ENCODE measurements at places on chromosomes 5 and 9.

DNA sequence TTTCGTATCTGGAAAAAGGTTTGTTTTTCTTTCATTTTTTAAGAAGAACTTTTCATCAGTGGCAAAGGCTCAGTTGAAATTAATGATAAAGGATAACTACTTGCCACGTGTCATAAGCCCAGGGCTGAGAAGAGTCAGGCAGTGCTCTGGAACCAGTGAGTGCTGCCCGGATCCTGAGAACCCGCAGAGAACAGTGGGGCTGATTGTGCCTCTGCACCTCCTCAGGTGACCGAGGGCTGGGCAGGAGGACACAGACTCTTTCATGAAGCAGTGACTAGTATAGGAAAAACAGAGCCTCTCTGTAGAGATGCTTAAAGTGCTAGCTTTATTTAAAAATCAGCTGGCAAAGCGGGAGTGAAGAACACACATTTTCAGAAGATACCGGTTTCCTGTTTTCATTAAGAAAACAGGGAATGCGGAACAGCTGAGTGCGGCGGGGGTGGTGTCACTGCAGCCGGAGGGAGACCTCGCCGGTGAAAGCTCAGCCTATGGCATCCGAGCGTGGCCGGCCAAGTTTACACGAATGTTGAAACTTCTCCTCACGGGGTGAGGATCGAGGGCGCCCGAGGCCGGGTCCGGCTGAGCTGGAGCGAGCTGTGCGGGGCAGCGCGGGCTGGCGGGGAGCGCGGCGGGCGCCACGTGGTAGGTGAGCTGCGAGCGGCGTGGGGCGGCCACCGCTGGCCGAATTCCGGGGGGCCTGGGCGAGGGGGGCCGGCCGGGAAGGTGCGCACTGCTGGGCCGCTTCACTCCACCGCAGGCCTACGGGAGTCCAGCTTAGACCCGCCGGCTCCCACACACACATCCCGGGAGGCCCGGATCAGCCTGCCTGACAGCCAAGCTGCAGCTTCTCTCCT is 134.7 kb upstream of the DMRT1 start:
- peak; percentile 27 for DNase-seq

GRCh38 chr5:23994581-23995370 is 487.4 kb downstream of the PRDM9 start:
- no peak for DNase-seq

- DNase-seq = no peak
Observed at GRCh38 chr5:51632793-51633192, 249.5 kb downstream of the ISL1 start.

DNA sequence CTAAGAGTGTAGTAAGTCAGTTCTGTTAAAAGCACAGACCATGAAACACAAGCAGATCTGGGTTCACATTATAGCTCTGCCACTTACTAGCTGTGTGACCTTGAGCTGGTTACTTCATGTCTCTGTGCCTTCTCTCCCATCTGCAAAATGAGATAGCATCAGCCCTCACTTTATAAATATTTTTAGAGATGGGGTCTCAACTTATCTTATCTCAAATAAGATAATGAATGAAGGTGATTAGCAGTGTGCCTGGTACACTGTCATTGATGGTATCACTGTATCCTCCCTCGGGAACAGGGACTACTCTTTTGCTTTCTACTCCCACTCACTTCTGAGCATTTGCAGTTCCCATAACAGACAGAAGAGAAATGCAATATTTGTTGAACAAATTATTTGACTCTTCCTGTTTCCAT is 52.4 kb downstream of the GALNT10 start:
- no peak for DNase-seq

DNA sequence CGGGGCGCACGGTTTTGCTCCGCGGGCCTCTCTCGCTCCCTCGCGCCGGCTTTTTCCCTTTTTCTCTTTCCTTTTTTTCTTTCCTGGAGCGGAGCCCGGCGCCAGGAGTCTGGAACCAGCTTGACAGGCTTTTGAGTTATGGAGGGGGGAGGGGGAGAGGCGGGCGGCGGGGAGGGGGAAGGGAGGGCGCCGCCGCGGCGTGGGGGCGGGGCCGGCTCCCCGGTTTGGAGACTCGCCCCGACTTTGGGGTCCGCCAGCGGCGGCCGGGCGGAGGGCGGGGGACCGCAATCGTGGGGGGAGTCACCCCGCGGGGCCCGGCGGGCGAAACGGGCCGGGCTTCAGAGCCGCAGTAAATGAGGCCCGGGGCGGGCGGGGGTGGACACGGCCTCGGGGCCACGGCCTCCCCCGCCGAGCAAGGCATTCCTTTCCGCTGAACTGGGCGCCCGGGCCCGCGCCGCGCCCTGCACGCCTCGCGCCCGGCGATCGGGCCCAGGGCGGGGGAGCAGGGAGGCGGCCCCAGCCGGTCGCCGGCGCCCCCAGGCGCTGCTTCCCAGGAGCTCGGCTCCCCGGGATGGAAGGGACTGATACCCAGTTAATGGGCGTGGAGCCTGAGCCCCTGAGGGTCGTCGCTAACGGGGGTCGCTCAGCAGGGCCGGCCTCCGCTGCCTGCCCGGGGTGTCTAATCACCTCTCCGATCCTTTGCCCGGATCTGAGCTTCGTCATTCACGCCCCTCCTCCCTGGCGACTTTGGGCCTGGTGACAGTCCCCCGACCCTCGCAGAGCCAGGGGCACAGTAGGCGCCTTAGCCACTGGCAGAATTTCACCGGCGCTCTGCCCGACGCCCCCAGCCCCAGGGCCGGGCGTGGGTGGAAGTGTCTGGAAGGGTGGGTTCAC is 138.1 kb downstream of the C9orf50 start:
- DNase-seq = no peak

GRCh38 chr5:6745706-6746222 is 32.5 kb downstream of the TENT4A start:
- no peak for DNase-seq

- DNase-seq = no peak
Observed at GRCh38 chr9:129344641-129345495, 166.8 kb upstream of the IER5L start.

GRCh38 chr5:143052967-143053682 is 282.9 kb downstream of the ARHGAP26 start:
- no peak for DNase-seq

- no peak for DNase-seq
Observed at GRCh38 chr9:105332471-105332870, 88.0 kb downstream of the SLC44A1 start.

DNA sequence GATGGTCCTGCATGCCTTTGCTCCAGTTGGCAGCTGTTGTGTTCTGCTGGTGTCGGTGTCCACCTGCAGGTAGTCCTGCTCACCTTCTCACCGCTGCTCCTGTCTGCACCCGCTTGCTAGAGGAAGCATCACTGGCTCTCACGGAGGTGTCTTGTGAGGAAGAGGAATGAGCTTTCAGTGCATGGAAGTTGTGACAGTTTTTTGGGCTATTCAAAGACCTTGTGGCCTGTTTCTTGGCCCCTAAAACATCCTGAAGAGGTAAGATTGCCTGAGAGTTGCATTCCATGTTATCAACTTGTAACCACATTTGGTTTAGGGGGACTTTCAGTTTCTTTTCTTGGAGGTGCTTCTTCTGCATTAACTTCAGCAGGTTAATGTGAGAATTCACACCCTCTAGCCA is 85.6 kb downstream of the MACROH2A1 start:
- DNase-seq = no peak

- no peak for DNase-seq
Observed at GRCh38 chr9:18611971-18612370, 138.0 kb downstream of the ADAMTSL1 start.
